ENCODE measurements at places on chromosomes 7 and 10.

DNA sequence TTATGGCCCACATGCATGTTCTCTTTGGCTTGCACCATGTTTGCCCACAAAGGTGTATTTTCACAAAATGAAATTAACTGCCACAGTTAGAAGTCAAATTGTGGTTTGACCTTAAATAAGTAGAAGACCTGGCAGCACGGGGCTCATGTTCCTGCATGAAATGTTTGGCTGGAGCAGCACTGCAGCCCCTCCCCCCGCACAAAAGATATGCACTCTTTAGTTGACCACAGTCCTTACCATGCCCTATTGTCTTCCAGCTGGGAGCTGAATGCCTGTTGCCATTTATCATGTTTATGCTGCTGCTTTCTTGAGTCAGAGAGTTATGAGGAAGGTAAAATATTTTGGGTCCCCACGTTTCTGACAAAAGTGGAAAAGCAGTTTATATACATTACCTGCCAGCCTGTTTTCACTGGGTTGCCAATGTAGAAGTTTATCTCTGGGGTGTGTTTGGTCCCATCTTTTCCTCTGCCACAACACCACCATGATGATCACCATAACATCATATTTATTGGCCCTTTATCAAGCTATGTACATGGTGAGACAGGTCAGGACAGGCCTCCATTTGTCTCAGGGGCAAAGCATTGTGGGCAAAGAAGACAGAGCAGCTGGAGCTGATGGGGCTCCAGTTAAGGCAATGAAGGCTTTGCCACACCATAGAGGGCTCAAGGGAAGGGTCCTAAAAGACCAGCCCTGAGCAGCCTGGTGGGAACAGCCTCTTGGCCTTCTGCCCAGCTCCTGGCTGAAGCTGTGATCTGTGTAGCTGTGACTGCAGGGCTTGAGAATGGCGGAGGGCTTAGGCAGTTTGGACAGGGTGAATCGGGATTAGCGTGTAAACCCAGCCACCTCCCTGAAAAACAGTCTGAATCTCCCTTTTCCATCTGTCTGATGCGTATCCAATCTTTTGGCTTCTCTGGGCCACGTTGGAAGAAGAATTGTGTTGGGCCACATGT is 5.4 kb downstream of the PRF1 start:
- no peak for DNase-seq

DNA sequence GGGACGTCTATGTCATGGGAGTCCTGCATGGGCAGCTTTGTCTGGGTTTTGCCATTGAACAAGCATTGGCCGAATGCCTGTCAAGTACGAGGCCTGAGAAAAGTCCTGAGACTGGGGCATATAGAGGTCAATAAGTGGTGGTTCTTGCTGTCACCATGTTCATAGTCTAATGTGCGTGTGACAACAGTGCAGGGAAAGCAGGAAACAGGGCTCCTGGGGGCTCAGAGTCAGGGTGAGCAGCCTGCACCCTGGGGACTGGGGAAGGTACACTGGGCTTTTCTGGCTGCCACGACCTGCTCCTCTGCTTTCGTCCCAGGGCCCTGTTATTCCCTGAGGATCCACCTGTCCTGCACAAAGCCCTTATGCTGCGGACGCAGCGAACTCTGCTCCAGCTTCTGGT is 21.3 kb downstream of the FAM241B start:
- no peak for DNase-seq

- DNase-seq, result no peak
These were observed 47.7 kb downstream of the LYZL2 start for GRCh38 chr10:30581779-30582380.

DNA sequence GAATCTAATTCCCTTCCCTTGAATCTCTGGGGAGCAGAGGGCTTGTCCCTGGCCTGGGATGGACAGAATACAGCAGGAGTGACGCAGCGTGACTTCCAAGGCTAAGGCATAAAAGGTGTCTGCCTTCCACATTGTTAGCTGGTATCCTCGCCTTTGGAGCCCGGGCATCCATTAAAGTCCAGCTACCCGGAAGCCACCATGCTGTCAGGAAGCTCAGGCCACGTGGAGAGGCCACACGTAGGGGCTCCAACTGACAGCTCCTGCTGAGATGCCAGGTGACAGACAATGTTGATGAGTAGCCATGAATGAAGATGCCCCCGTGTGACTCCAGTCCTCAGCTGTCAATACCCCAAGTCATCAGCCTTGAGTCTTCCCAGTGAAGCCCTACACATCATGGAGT is 99.9 kb downstream of the OAT start:
- DNase-seq, result no peak

DNA sequence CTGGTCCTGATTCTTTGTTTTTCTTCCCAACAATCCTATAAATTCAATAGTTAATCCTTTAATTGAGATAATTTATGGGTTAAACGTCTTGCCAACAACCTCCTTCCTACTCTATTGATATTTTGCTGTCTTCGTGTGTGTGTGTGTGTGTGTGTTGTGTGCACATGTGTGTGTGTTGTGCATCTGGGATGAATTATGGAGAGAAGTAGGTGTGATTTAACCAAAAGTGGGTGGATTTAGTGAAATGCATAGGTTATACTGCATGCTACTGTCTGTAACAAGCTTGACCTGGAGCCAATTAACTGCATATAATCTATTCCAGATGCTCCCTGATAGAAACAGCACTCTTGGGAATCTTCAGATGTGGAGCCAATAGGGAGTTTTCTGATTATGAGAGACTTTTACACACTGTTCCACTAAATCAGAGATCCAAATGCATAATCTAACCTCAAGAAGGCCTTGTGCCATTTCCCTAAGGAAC is 61.2 kb downstream of the SEMA3D start:
- no peak for DNase-seq

GRCh38 chr10:69362471-69362954 is 54.2 kb downstream of the TACR2 start:
- no peak for DNase-seq

DNA sequence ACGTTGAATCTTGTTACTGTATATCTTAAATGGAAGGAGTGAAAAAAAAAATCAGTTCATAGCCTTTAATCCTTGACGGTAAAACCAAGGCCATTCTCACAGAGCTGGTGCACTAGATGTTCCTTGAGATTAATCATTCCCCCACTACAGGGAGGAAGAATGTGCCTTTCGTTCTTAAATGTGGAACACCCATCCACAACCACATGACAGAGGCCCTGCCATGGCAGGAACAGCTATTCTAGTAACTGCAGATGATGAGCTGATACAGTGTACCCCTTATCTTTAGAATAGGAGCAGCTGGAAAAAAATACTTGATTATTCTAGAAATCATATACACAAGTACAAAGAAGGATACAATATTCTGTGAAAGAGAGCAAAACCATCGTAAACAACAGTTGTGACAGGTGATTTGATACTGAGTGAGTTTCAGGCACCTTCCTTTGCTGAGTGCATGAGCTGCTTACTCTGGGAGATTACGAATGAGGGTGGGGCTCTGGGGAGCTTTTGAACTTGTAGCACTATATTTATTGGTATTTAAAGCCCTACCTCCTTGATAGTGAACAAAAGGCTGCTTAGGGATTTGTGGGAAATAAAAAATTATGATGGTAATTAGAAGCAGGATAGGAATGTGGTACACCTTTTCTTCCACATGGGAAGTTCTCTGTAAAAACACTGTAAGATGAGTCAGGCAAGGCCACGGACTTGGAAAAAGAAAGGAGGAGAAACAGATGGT is 244.4 kb upstream of the SLC26A5 start:
- DNase-seq, result no peak

DNA sequence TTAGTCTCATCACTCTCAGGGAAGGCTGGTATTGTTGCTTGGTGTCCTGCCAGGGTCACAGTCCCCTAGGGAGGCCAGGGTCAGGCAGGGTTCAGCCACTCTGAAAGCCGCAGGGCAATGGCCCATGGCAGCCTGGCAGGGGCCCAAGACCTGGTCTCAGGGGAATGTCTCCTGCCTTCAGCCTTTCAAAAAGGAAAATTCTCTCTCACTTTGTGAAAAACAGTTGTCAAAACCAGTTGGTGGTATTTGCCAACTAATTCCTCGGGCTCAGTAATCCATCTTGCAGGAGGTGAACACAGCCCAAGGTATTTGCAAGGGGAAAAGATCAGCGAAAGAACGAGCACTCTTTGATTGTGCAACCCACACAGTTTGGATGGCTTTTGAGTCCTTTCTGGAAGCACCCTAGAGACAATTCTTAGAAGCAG is 101.5 kb downstream of the JCAD start:
- no peak for DNase-seq

GRCh38 chr7:98745722-98746318 is 124.0 kb downstream of the TMEM130 start:
- DNase-seq, result peak; percentile 23

DNA sequence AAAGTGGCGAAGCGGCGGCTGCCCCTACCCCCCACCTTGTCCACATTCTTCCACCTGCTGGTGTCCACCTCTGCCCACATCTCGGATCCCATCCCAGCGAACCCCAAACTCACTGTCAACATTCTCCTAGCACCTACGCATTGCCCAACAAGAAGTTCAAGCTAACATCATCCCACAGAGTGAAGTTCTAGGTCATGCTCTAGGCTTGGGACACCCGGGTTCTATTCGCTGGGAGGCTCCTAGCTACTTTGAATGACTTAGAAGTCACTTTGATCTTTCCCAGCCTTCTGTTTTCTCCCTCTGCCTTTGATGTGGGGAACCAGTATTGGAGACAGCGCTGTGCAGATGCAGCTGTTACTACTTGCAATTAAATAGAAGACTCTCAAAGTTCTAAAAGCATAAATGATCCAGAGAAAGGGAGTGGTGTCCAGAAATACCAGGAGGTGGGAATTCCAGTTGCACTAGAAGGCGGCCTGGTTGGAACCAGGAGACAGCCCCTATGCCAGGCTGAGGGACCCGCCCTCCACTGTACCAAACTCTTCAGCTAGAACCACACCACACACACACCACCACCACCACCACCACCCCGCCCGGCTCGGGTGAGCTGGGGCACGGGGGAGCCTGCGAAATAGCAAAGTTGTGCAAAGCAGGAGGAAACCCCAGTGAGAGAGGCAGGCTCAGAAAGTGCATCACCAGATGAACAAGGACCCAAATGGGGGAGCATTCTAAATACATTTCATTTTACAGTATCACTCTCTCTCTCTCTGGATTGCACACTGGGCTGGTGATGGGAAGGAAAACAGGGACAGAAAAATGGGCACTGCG is 5.5 kb upstream of the VGF start:
- no peak for DNase-seq
